ENCODE measurements at places on chromosomes 2 and 18.

DNA sequence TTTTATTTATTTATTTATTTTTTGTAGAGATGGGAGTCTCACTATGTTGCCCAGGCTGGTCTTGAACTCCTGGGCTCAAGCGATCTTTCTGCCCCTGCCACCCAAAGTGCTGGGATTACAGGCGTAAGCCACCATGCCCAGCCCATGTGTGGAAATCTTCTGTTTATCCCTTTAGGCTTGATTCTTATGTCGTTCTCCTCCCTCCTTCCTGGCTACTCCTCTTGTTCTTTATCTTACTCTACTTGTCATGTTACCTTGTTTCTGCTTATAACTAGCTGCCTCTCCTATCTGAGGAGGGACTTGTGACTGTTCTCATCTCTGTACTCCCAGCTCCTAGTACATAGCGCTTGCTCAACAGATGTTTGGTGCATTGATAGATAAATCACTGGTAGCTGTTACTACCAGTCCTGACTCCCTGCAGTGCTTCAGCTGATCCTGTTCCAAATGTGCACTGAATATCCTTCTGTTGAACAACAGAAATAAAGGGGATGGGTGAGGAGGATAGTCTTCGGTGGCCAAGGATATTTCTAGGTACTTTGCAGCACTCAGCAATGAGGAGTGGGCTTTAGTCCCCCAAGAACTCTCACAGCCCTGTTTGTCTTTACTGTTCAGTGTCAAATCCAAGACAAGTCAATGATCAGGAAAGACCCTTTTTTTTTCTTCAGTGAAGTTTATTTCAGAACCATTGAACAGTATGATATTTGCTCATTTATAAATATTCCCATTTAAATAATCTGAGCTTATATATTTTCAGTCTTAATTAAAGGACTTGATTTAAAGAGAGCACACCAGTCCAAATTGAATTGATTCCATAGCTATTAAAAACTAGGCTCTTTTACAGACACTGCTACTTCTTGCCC lies 7.2 kb downstream of the IL1B start:
- no peak for DNase-seq

GRCh38 chr2:85257970-85258605 lies 69.7 kb downstream of the TGOLN2 start:
- no peak for DNase-seq

- DNase-seq = no peak
These were observed 130.7 kb upstream of the KLF7 start for GRCh38 chr2:207296265-207296948.

DNA sequence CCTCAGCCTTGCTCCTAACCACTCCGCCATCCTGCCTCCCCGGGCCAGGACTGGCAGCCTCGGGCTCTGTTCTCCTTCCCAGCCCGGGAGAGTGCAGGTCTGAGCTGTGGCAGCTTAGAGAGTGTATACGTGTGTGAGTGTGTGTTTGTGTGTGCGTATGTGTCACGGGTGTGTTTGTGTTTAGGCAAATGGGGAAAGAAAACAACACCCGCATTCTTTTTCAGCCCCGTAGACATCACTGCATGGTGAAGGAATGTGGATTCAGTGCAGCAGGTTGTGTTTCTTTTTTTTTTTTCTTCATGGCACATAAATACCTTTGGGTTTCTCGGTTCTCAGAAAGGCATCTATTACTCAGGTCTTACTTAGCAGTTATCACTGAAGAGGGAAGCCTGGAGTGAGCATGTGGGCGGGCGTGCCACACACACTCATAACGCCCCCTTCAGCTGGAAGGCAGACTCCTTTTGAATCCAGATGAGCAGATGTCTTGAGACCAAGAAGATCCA lies 44.2 kb downstream of the GLI2 start:
- no peak for DNase-seq

- no peak for DNase-seq
These were observed 101.9 kb downstream of the NFATC1 start for GRCh38 chr18:79497638-79498081.

GRCh38 chr18:51617167-51617566 lies 419.7 kb upstream of the MEX3C start:
- no peak for DNase-seq

- no peak for DNase-seq
These were observed 53.3 kb downstream of the PIKFYVE start for GRCh38 chr2:208319391-208319790.

- DNase-seq = no peak
These were observed 85.6 kb downstream of the MOGAT1 start for GRCh38 chr2:222756951-222757650.

GRCh38 chr18:35283923-35284794 lies 5.9 kb downstream of the ZSCAN30 start:
- DNase-seq = no peak

DNA sequence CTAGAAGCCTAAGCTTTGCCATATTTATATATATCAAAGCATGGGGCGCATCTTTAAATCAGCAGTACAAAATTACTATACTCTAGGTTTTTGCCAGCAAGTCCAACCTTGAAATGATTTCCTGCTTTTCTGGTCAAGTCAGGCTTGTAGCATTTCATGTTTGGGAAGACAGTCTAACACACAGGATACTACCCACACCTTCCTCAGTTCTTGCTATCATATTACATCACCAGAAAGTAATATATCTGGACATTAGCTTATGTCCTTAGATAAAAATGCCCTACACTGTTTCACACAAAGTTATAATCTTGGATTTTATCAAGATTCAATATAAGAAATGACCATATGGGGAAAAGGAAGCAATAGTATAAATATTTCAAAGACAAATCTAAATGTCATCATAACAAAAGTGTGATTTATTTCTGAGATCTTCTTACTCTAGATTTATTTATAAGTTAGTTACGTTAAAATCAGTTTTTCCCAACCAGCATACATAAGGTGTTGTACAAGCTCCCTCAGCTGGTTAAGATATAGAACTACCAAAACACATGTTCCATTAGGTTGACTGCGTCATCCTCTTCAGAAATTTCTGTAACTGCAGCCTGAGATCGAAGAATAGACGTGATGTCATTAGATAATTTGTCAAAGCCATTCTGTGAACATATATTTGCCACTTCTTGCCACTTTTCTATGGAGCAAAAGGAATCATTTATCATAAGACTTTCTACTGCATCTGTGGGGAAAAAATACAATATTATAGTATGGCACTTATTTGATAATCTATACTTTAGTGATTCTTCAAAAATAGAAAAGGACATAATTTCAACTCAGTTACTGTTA lies 56.6 kb downstream of the CLHC1 start:
- no peak for DNase-seq

GRCh38 chr2:234952270-234953115 lies 676 bp downstream of the SH3BP4 start:
- no peak for DNase-seq
